AG08396 (cell line): ENCODE measurements at places on chromosomes 5 and 9.

DNA sequence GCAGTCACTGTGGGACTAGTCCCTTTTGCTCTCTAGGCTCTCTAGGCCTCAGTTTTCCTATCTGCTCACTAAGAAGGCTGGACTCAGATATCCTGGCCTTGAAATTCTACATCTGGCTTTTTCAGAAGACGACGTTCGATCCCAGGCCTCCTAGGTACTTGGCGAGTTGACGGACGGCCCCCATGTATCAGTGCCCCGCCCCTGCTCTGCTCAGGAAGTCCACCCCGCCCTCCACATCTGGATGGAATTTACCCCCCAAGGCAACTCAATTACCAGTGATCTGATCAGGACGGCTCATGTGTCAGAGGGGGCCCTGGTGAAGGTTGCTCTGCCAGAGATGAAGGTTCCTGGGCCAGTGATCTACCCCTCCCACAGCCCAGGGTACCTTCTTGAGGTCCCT, 44.1 kb upstream of the SYNPO start:
- no peak for DNase-seq

DNA sequence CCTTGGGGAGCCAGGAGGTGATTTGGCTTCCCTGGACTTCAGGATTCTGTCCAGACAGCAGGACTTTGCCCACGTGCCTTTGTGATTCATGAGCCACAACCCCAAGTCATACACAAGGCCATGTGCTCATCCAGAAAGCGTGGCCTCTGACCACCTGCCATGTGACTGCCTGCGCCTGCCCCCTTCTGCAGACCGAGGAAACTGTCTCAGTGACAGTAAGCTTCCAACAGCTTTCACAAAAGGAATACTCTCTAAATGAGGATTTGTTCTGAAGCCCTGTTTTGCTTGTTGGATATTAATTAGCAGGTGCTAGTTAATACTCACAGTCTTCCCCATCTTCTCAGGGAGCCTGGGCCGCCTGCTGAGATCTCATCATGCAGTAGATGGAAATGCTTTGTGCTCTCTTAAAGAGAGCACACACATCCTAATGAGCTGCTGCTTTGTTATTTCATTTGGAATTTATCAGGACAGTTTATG, 36.9 kb upstream of the ANGPTL2 start:
- peak; percentile 82 for DNase-seq

DNA sequence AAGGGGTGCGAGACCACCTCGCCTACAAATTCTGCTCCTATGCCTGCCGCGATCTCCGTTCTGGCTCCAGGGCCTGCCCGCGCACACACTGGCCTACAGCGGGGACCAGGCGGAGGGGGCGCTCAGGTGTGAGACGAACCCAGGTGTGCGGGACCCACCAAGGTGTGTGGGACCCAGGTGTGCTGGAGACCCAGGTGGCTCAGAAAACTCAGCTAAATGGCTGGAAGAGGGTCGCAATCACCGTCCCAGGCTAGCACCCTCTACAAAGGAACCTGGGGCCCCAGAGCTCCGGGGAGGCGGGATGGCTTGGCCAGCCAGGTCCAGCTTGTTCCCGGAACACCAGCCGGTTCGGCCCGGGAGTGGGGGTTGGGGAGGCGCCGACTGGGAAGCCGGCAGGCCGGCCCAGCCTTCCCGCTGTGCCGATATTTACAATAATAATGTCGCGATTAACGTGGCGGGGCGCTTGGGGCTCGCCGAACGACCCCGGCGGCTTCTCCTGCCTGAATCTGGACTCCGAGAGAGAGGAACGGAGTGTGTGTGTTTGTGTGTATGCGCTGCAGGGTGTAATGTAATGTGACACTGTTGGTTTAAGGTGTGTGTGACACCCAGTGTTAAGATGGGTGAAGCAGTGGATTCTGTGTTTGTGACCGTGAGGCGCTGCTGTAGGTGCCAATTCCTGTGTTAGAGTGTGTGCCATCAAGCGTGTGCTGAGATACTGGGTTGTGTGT, 1.4 kb downstream of the PCDH1 start:
- no peak for DNase-seq

DNA sequence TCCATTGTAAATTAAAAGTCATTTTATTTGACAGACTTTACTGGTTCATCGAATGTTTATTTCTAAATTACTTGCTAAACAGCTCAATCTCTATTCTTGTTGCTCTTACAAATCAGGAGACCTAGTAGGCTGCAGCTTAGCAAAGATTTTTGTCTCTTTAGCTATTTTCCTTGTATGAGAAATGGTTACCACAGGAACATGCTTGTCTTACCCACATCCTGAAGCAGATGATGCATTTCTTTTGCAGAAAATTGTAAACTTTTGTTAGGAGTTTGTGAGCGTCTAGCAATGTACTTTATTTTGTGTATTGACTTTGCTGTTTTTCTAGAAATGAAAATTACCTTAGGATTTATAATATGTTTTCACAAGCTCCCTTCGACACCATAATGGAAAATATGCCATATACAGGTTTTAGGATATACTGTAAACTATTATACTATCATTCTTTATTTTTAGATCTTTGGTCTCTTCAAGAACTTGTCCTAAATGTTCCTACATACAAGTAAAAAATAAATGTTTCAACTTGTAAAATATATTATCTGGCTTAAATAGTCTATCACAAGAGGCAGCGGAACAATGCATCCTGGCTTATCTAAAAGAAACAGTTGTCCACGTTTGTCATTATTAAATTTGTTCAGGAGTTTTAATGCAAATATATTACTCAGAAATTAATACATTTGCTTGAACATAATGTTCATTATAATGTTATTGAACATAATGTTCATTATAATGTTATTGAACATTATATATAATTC, 54.1 kb downstream of the SPEF2 start:
- no peak for DNase-seq

GRCh38 chr9:18189871-18190670, 283.9 kb upstream of the ADAMTSL1 start:
- peak; percentile 4 for DNase-seq

- DNase-seq = no peak
Measured at GRCh38 chr5:665541-665955, 27.6 kb downstream of the TPPP start.

- no peak for DNase-seq
Measured at GRCh38 chr5:6311568-6312501, 66.5 kb downstream of the MED10 start.

- no peak for DNase-seq
Measured at GRCh38 chr5:152104211-152104610, 179.6 kb upstream of the GLRA1 start.

DNA sequence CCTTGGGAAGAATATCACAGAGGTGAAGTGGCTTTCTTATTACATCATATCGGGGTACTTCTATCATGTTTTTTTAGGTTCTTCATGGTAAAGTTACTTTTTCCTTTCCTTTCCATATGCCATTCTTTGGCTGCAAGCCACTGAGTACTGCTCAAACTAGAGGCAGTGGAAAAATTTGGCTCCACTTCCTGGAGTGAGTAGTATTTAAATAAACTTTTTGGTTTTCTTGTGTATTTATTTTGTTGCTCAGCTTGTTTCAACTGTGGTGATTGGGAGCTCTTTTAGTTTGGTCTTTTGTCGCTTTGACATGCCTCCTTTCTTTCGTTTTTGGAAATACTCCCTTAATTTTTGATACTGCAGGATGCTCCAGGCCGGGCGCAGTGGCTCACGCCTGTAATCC, 69.8 kb downstream of the WDR70 start:
- DNase-seq = peak; percentile 5

DNA sequence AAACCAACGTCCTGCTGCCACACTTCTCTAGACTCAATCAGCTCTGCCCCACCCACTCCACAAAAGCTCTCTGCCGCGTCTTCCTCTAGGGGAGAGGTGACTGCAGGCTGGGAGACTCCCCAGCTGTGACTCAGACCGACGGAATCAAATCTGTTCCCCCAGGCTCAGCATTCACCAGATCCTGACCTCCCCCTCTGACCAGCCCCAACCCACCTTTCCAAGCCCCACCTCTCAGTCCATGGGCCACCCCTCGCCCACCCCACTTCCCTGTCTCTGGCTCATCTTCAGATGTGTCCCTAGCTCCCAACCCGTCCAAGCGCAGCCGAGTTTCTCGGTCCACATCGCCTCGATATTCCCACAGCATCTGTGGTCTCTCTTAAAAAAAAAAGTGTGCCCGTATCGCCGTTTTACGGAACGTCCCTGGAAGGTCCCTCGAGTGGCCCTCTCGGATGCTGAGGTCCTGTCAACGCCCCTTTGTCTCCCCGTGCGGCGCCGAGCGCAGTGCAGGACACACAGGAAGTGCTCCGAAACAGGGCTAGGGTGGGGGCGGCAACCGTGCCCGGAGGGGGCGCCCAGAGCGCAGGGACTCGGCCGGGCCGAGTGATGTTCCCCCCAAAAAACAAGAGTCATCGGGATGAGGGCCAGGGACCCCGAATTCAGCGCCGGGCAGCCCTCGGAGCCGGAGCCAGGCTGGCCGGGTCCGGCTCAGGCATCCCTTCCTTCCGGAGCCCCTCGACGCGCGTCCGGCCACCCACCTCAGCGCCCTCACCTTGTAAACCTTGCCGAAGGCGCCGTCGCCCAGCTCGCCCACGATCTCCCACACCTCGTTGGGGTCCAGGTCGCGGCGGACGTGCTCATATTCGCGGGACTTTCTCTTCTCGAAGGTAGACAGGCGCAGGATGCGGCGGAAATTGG, 649 bp downstream of the STK10 start:
- DNase-seq = peak; percentile 78

GRCh38 chr5:40630126-40630525, 49.6 kb upstream of the PTGER4 start:
- DNase-seq = no peak

DNA sequence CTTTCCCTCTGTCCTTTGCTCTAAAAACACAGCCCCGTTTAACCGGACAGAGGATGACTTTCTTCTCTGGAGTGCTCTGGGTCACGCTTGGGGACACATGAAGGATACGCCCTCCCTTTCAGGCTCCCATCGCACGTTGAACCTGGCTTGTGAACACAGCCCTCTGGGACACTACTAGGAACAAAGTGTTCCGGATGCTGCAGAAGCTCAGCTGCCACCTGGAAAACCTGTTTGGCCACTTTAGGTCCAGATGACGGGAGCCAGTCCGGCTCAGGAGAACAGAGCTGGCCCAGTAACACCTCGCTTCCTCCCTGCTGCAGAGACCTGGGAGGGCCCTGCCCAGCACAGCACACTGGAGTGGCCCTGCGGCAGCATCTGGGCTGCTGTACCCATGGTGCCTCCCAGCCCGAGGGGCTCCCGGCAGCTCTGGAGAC, 60.1 kb downstream of the GADD45G start:
- DNase-seq = no peak

GRCh38 chr9:17613758-17614157, 34.9 kb downstream of the SH3GL2 start:
- DNase-seq = peak; percentile 11

GRCh38 chr5:142973932-142974331, 203.8 kb downstream of the ARHGAP26 start:
- DNase-seq = no peak

DNA sequence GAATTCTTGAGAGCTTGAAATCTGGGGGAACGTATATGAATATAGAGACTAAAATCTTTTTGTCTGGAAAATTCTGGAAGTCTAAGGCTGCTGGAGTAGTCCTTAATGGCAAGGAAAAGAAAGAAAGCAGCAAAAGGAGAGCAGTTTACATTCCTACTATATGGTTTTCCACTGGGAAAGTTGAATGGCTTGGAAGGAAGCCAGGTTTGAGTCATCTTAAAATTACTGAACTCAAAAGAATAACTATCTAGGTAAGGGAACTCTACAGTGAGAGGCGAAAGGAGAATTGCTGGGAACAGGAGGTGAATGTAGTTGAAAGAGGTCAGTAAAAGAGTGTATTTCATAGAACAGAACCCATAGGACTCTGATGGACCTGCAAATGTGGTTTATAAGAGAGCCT, 258.1 kb upstream of the EDIL3 start:
- no peak for DNase-seq

- peak; percentile 37 for DNase-seq
Measured at GRCh38 chr5:72366324-72366976, 46.3 kb downstream of the PTCD2 start.

DNA sequence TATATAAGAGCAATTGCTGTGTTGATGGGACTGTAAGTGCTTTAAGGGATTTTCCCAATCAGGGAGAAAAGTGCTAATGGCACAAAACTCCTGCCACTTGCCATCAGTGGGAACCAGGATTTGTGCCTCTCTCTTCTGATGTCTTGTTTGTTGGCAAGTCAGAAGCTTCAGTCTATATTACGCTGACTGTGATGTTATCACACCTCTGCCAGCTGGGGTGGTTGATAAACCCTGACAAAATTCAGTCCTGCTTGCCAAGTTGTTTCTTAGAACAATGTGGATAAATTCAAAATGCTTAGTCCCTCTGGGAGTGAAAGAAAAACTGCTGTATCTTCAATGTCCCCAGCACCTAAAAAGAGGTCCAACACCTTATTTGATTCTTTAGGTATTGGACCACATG, 161.4 kb upstream of the FBXL7 start:
- no peak for DNase-seq

- DNase-seq = no peak
Measured at GRCh38 chr9:37290366-37290939, 132.0 kb upstream of the GRHPR start.

GRCh38 chr5:132103969-132104391, 30.4 kb downstream of the CSF2 start:
- DNase-seq = no peak

DNA sequence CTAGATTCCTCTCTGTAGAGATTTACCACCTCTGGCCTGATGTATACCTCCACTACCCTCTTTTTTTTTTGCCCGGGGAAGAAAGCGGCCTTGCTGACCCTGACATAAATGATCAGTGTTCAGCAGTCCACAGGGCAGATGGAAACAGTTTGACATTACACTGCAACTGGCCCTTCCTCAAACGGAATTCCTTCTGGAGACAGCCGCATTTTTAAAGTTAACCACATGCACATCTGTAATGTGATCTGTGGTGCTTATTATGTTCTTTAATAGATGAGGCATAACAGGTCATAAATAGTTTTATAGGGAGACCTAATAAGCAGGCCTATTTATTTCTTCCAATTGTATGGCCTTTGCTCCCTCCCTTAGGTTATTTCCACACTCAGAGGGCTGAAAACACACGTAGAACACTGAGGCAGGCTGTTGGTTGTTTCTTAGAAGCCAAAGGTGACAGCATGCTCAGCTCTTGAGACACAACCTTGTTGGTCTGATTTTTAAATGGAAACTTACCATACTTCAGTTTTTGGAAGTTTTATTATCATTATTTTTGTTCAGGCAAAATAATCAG, 84.0 kb upstream of the APC start:
- no peak for DNase-seq

DNA sequence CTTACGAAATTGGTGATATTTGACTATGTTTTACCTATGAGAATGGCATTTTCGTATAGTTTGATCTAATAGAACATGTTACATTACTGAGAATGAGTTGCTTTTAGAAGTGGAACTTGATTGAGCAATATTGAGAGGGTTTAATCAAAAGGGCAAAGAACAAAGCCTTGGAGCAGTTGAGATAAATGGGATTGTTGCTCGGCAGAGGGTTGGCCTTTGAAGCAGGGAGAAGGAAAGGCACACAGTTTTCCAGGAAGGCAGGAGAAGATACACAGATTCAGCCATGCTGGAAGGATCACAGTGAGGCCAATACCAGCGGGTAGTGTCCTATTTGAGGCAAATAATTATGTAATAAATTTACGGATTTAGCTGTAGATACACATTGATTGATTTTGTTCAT, 19.5 kb downstream of the MAN2A1 start:
- no peak for DNase-seq

GRCh38 chr9:16000811-16001210, 448.0 kb downstream of the CCDC171 start:
- no peak for DNase-seq

- DNase-seq = no peak
Measured at GRCh38 chr5:173039964-173040363, 16.2 kb upstream of the CREBRF start.

- no peak for DNase-seq
Measured at GRCh38 chr5:104297076-104297475, 734.5 kb upstream of the NUDT12 start.

- DNase-seq = no peak
Measured at GRCh38 chr9:6681957-6682501, 36.5 kb upstream of the GLDC start.
